ENCODE measurements at places on chromosomes 13 and 19. TPM values are rescaled to one million over a fixed set of nuclear protein-coding genes. Genes with fewer than 3 reads are reported as not detected.
A peak's percentile ranks its signal among the peaks of the same experiment; 100 is the strongest.

The CYP4F11 gene
- not detected for total RNA-seq

GRCh38 chr13:110105136-110105535 lies 201.8 kb downstream of the COL4A1 start:
- no peak for DNase-seq
- H3K27ac ChIP-seq = no peak overlapping the region
- no peaks in the 10 kb centered on the region for H3K27me3 ChIP-seq

- no peaks in the 10 kb centered on the region for H3K27me3 ChIP-seq
- H3K27ac ChIP-seq = no peak overlapping the region
- peaks cover 3% of the 10 kb centered on the region for H3K4me1 ChIP-seq
- no peaks in the 10 kb centered on the region for H3K36me3 ChIP-seq
- no peak overlapping the region for H3K4me3 ChIP-seq
- DNase-seq = no peak
Measured at GRCh38 chr13:71613066-71613745, 253.8 kb downstream of the DACH1 start.

GRCh38 chr13:99434258-99434788 lies 66.9 kb upstream of the TM9SF2 start:
- peaks cover 9% of the 10 kb centered on the region for H3K4me1 ChIP-seq
- peaks cover 3% of the 10 kb centered on the region for H3K27me3 ChIP-seq
- H3K36me3 ChIP-seq = no peaks in the 10 kb centered on the region
- no peak overlapping the region for H3K27ac ChIP-seq
- peak; percentile 81 for DNase-seq
- H3K4me3 ChIP-seq = no peak overlapping the region

DNA sequence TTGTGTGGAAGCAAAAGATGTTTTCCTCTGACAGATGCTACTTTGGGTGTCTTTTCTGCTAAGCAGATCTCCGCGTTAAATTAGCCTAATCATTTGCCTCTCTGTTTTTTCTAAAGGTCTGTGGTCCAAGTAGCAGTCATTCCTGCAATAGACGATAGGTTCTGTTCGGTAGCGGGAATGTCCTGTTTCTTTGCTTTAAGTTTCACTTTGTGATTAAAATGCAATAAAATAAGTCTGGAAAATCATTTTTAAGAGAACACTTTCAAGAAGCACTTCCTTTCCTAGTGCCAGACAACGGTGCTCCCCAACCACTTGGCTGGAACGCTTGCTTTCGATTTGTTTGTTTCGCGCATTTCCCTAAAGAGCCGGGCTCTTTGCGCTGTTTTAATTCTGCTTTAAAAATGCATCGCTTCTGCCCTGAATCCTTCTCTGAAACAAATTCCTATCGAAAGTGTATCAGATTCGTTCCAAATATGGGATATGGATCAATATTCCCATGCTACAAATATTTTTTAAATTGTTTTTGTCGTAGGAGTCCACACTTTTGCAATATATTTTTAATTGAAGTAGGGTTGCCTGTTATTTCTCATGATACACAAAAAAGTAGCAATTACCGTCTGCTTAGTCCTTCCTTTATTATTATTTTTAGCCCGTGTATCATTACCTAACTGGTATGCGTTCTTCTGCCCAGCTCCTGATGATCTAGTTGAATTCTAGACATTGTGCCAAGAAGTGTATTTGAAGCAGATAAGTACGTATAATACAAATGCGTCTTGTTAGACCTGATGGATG lies 14.2 kb downstream of the ZIC2 start:
- H3K4me3 ChIP-seq = peak overlapping the region; percentile 75
- peaks cover 51% of the 10 kb centered on the region for H3K27me3 ChIP-seq
- peak; percentile 68 for DNase-seq

DNA sequence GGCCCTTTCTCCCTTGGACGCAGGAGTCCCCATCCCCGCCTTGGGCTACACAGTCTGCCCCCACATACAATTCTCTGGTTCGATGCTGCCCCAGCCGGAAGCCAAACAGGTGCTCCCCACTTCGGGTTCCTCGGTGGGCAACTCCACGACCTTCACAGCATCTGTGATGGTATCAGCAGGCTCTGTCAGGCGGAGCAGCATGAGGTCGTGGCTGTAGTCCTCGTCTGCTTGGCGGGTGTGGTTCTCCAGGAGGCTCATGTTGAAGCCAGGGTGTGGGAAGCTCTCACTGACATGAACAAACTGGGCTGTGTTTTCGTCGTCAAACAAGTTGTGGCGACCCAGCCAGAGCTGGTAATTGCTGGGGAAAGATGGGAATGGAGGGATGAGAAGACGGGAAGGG lies 3.5 kb downstream of the KLK1 start:
- H3K27me3 ChIP-seq = peaks cover 58% of the 10 kb centered on the region
- H3K4me3 ChIP-seq = no peak overlapping the region
- no peaks in the 10 kb centered on the region for H3K4me1 ChIP-seq
- H3K27ac ChIP-seq = no peak overlapping the region

DNA sequence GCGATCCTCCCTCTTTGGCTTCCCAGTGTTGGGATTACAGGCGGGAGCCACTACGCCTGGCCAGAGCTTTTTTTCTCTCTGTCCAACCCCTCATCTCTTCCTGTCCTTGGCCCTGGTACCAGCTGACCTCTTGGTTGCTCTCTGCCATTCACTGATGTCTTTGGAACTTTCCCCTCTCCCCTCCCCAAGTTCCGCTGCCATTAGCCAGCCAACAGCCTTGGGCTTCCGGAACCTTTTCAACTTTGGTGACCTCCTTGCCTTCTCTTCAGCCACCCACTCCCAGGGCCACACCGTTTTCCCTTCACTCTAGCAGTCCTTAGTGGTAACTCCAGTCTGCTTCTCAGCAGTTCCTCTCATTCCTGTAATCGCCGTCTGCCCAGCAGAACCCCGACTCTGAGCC lies 4.3 kb downstream of the WTIP start:
- peaks cover 22% of the 10 kb centered on the region for H3K36me3 ChIP-seq
- H3K4me1 ChIP-seq = peaks cover under 1% of the 10 kb centered on the region
- no peak for DNase-seq

Data from endodermal cell (in vitro differentiated cells).